ENCODE measurements at places on chromosomes 3 and 15.

DNA sequence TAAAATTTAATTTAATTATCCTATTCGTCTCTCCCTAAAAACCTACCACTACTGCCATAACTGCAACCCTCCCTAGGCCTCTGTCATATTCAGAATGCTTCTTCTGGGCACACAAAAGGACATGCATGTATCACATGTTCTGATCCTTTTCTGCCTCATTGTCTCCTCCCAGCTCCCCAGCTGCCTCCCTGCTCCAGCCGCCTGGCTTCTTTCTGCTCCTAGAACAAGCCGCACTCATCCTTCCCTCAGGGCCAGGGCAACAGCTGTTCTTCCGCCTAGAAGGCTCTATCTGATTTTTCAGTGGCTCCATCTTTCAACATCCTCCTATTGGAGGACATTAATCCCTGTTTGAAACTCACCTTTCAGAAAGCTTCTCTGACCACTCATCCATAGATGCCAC, 38.6 kb downstream of the TMED3 start:
- peak; percentile 5 for DNase-seq

GRCh38 chr15:25707656-25708365, 155.3 kb downstream of the ATP10A start:
- DNase-seq = no peak

GRCh38 chr3:12170207-12170606, 11.5 kb upstream of the TIMP4 start:
- DNase-seq = peak; percentile 67

DNA sequence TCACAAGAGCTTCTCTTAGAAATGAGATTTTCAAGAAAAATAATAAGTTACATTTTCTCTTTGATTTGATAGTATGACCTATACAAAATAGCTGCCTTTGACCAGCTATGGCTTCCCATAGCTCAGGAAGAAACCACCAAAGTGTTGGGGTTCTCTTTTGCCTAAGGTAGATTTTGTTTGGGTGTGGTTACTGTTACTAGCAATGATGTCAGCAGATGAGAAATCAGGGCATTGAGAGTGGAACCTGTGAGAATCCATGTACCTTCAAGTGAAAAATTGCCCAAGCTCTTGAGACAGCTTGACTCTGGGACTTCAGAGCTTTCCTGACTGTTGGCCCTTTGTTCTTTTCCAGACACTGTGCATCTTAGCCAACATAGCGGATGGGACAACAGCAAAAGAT, 45.6 kb downstream of the NME9 start:
- DNase-seq = no peak

DNA sequence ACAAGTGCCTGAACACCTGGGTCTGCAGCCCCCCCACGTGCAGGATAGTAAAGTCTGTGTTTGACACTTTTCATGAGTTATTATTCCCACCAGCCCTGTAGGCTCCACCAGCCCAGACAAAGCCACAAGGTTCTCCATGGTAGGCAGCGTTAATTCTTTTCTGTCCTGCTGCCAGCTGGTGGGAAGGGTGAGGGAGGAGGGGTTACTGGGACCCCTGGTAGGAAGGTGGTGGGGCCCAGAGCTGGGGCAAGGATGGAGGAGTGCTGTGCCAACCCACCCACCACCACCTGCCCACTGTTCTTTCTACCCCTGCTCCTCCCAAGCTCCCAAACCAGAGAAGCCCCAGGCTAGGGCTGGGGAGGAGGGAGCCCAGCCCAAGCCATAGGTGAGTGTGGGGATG, 20.8 kb upstream of the SEMA3F start:
- no peak for DNase-seq

DNA sequence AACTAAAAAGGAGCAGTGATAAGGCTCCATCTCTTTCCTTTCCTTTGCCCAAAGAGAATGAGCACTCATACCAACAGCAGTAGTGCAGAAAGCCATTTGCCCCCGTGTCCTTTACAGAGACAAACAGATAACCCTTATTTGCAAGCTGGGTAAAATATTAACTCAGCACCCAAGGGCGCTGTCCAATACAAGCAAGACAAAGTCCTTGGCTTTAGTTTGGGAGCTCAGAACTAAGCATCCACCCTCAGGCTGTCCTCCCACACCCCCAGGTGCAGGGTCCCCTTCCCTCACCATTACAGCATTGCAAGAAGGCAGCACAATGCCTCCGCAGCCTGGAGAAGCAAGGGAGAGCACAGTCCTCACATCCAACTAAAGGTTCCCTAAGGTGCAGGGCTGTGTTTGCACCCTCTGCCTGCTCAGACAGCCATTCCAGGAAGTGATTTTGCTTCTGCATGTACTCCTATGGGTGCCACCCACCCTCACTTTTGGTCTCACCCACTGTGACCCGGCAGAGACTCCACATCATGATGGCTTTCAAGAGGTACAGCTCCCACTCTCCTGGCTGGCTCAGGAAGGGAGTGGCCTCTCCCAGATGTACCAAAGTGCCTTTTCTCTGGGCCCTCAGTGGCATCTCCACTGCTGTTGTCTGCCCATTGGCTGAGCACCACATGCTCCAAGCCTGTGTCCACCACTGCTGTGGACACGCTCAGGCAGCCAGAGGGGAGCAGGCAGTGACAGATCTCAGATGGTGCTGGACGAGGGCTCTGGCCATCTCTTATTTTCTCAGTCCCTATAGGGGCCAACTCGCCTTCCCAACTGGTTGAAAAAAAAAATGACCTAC, 34.1 kb upstream of the HES1 start:
- DNase-seq = no peak

GRCh38 chr3:39166932-39167532, 13.6 kb upstream of the CSRNP1 start:
- peak; percentile 93 for DNase-seq
